Thoracic aorta (tissue), 2 donors: ENCODE measurements at places on chromosomes 6 and 20. TPM values are rescaled to one million over a fixed set of nuclear protein-coding genes. Genes with fewer than 3 reads are reported as not detected.

DNA sequence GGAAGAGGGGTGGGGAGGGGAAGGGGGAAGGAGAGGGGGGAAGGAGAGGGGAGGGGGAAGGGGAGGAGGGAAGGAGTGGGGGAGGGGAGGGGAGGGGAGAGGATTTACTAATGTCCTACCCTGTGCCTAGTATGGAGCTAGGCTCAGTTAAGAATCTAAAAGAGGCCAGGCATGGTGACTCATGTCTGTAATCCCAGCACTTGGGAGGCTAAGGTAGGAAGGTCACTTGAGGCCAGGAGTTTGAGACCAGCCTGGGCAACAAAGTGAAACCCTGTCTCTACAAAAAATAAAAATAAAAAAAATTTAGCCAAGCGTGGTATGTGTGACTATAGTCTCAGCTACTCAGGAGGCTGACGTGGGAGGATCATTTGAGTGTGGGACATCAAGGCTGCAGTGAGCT is 13.0 kb downstream of the UBE2J1 start:
- DNase-seq, result no peak

DNA sequence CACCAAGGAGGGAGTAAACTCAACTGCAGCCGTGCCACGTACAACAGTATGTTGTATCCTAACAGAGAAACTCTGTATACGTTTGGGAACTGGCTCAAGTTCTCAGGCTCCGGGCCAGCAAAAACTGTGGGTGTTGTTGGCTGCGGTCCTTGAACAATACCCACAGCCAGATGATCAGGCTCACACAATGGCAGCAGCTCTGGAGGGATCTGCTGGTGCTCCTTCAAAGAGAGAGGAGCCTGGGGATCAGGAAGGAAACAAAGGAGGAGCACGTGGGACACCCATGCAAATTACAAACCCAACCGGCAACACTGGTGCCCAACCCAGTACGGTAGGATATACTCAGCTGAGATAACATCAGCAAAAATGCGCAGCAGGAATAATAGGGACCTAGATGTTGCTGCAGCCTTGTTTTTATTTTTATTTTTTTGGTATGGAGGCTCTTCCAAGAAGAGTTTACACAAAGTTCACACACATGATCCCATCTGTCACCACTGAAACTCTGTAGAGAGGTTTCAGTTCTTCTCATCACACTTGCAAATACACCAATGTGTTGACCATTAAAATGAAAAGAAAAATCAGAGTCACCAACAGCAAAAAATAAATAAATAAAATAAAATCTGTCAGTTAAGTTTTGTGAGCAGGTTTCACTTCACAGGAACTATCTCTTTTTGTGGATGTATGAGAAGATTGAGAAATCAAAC is 41.2 kb upstream of the PDE10A start:
- DNase-seq, result no peak

- DNase-seq, result no peak
These were observed 284.4 kb downstream of the ESR1 start for GRCh38 chr6:152091851-152092341.

GRCh38 chr20:14710951-14711350 is 373.5 kb upstream of the FLRT3 start:
- no peak for DNase-seq

DNA sequence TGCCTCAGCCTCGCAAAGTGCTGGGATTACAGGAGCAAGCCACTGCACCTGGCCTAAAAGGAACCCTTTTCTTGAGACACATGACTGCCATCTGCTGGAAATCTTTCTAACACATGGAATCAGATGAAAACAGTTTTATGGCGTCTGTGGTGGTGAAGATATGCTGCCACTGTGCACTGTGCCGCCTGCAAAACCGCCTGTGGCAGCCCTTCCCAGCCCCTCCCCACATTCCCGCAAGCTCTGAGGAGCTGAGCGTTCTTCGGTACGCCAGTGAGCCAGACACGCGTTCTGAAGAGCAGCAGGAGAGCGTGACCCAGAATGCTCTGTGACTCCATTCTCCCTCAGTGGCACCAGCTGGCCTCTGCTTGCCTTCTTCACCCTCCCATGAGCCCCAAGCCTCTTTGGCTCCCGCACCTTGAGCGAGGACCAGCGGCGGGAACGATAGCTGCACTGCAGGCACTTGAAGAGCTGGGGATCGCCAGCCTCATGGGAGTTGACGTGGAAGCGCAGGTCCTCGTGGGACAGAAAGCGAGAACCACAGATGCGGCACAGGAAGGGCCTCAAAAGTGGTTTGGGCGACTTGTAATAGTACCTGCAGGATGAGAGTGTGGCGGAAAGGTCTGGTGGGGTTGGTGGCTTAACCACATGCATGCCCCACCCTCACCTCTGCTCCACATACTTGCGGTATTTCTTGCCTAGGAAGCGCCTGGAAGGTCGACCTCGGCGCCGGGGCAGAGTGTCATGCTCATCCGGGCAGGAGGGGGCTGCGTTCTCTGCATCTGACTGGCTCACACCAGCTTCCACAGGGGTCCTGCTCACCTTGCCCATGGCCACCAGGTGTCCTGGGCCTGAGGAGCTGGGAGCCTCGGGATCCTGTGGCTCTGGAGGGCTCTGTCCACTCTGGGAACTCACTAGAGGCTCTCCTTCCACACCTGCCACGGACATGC is 8.7 kb downstream of the ZNF335 start:
- DNase-seq, result no peak

SPATS1 gene
- total RNA-seq, result not detected

SRSF6 gene
- 42.2 TPM for total RNA-seq
